T follicular helper cell (primary cell): ENCODE measurements at places on chromosomes 3 and 15.

DNA sequence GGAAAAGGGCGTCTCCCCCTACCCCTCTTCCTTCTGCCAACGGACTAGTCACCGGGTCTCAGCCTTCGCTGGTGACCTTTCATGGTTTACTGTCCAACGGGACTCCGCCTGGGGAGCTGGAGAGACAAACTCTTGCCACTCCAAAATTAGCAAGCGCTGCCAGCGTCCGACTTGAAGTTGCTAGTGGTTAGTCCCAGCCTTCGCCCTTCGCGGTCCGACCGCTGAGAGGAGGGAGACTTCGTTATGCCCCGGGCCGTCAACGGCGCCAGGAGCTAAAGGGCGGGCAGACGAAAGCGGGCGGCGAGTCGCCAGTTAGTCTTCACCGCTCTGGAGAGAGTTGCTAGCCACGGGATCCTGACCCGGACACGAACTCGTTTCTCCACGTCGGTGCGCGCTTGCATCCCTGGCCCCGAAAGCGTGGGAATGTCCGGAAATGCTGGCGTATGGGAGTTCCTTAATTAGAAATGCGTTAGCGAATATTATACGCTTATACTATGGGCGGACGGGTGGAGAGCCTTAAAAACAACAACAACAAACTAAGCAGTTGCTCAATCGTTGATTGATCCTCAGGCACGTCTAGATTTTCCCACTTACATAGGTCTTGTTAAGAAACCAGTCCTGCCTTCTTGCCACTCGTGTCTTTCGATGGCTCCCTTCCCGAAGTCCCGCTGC is 716 bp downstream of the SMC4 start:
- peak; percentile 10 for DNase-seq

- DNase-seq: no peak
These were observed 7.6 kb downstream of the CORO2B start for GRCh38 chr15:68586274-68586961.

- DNase-seq: no peak
These were observed 311.1 kb downstream of the ZPLD1 start for GRCh38 chr3:102745881-102746280.

GRCh38 chr3:133970916-133971315 is 58.8 kb downstream of the SLCO2A1 start:
- no peak for DNase-seq

DNA sequence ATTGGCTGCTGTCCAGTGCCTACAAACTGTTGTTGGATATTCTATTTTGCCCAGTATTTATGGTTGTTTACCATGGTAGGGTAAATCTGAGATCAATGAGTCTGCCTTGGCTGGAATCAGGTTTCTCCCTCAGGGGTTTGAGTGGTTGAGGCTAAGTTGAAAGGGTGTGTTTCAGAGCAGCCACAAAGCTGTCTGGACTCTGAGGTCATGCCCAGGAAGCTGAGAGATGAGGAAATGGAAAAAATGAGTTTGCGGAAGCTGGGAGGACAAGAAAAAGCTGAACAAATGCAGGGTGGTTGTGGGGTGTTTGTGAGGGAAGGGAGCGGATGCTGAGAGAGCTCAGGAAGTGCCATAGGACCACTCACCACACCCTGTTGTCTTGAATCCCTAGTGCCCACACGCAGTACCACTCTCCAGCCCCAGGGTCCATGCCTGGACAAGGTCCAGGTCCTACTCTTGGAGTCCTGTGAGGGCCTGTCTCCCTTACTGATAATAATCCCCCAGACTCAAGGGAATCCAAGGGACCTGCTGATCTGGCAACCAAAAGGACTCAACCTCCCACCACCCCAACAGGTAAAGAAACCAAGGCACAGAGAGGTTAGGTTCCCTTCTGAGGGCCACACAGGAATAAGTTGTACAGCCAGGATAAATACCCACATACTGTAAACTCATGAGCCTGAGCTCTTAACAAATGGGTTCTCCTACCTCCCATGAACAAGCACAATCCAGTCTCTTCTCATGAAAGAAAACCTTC is 81.6 kb downstream of the PPCDC start:
- DNase-seq: no peak

DNA sequence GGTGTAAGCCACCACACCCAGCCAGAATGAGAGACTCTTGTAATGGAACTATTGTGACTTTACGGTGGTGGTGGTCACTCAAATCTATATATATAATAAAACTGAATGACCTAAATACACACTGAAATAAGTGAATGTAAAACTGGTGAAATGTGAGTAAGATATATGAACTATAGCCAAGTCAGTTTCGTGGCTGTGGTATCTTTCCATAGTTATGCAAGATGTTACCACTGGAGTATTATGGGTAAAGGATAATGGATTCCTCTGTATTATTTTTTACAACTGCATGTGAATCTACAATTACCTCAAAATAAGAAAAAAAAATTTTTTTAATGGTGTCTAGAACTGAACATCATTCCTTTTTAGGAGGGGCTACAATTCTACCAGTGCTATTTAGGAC is 21.9 kb downstream of the PIK3CB start:
- DNase-seq: no peak

DNA sequence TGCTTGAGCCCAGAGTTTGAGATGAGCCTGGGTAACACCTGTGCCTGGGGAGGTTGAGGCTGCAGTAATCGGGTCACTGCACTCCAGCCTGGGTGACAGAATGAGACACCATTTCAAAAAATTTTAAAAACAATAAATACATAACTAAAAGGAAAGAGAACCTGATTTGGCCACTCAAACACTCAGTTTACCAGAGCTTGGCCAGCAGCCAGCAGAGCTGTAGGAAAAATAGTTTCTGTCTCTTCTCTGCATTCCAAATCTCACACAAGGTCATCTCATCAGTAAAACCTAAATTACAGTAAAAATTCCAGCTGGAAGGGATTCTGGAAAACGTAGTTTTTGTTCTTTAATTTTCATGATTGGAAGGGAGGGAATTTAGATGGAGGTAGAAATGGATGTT is 7.8 kb upstream of the PPM1L start:
- DNase-seq: no peak

DNA sequence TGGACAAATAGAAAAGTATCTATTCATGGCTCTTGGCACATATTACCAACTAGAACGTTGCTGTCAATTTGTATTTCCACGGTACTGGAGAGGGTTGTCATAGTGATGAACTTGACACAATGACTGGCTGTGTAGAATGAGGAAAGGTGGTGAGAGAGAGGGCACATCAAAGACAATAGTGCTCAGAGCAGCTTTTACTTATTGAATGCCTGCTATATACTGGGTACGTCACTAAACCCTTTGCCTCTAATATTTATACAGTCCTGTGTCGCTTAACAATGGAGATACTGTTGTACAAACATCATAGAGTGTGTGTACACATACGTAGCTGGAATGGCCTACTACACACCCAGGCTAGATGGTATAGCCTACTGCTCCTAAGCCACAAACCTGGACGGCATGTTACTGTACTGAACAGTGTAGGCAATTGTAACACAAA is 8.3 kb downstream of the TMPRSS7 start:
- no peak for DNase-seq

GRCh38 chr3:51501833-51502561 is 2.2 kb upstream of the DCAF1 start:
- peak; percentile 68 for DNase-seq

DNA sequence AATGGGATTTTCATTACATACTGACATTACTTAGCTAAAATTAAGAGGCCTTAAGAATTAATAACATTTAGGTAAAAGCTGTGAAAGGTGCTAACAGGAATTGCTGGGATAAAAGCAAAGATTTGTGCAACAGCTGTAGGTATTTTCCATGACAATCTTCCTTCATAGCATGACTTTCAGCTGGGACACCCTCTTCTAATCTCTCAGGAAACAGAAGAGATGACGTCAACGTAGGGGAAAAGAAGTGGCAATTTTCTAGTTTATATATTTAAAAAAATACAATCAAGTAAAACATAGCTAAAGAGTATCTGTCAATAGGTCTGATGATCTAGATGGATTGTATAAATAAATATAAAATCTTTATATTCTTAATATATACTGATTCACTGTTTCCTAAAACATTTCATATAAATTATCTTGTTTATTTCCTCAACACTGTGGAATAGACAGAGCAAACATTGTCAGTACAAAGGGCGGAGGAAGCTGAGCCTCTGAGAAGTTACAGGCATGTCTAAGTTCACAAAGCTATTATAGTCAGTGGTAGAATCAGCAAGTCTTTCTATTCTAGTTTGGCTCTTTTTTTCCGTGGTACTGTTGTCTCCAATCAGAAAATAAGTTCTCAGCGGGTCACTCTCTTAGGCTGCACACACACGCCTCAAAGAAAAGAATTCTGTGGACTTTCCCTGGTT is 217.0 kb downstream of the P3H2 start:
- DNase-seq: no peak

DNA sequence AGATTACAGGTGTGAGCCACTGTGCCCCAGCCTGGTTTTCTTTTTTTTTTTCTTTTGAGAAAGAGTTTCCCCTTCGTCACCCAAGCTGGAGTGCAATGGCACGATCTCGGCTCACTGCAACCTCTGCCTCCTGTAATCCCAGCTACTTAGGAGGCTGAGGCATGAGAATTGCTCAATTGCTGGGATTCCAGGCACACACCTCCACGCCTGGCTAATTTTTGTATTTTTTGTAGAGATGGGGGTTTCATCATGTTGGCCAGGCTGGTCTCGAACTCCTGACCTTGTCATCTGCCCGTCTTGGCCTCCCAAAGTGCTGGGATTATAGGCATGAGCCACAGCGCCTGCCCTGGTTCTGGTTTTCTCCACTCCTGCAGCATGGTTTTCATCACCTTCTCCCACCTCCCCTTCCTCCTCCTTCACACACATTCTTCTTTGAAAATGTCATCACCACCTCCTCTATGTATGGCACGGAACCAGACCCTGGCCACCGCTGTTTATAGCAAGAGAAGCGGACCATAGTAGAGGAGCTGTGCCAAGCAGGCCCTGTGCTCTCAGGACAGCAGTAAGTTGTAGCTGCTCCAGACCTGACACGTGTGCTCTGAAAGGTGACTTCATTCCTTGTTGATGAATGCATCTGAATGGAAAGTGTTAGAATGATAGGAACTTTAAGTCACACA is 14.6 kb upstream of the AHSG start:
- DNase-seq: no peak

GRCh38 chr3:143358155-143358792 is 238.7 kb downstream of the CHST2 start:
- no peak for DNase-seq

DNA sequence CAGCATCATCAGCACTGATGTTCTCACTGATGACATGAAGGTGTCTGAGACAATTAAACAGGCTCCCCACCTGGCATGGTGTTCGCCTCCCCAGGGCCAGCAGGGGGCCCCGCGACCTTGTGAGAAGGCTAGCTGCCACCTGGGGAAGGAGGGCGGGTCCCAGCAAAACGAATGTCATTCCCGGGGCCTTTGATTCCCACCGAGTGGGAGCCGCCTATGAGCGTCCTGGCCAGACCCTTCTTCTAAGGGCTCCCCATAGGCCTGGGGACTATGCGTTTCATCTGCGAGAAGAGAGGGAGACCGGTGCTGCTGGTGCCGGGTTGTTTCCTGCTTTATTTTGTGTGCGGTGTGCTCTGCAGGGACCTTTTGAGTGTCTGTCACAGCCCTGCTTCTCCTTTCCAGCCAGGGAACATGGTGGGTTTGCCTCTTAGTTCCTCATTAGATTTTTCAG is 20.5 kb upstream of the MINDY4B start:
- peak; percentile 10 for DNase-seq

GRCh38 chr15:58302832-58303231 is 129.0 kb upstream of the LIPC start:
- DNase-seq: no peak

DNA sequence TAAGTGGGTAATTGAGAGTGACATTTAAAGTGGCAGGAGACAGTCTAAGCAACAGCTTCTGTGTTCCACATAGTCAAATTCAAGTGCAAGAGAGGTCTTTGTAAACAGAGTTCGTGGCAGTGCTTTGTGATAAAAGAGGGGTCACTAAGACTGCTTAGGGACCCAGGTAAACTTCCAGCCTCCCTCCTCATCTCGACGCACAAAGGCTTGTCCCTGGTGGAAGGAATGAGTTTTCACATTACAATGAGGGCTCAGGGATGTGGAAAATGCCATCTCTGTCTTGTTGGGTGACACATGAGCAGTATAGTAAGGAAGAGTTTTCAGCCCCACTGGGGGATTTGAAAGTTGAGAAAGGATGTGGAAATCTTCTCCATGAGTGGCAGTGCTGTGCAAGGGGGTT is 7.3 kb downstream of the GMNC start:
- no peak for DNase-seq

- no peak for DNase-seq
These were observed 34.2 kb downstream of the ADAMTS17 start for GRCh38 chr15:100307241-100308212.

- no peak for DNase-seq
These were observed 33.6 kb downstream of the ABTB1 start for GRCh38 chr3:127706312-127706711.

GRCh38 chr15:37339437-37339836 is 239.1 kb upstream of the MEIS2 start:
- DNase-seq: no peak

DNA sequence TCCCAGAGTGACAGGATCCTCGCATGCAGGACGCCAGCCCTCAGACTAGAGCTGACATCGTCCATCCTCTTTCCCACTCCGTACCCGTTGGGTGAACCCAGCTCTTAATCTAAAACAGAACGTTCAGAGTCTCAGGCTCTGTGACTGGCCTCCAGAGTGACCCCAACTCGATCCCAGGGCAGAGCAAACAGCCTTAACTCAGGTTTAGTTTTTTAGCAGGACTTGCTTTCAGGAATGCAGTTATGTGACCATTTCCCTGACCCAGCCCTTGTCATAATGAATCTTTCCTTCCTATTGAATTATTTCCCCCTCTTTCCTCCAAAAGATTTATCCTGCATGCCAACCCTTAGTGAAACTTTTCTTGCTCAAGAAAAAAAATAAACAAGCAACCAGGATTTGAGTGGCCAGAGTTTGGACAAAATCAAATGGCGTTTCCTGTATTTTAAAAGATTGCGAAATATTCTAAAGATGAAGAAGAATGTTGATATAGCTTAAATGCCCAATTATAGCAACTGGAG is 47.8 kb upstream of the RARB start:
- no peak for DNase-seq
